ENCODE measurements at places on chromosomes 7 and 10.

DNA sequence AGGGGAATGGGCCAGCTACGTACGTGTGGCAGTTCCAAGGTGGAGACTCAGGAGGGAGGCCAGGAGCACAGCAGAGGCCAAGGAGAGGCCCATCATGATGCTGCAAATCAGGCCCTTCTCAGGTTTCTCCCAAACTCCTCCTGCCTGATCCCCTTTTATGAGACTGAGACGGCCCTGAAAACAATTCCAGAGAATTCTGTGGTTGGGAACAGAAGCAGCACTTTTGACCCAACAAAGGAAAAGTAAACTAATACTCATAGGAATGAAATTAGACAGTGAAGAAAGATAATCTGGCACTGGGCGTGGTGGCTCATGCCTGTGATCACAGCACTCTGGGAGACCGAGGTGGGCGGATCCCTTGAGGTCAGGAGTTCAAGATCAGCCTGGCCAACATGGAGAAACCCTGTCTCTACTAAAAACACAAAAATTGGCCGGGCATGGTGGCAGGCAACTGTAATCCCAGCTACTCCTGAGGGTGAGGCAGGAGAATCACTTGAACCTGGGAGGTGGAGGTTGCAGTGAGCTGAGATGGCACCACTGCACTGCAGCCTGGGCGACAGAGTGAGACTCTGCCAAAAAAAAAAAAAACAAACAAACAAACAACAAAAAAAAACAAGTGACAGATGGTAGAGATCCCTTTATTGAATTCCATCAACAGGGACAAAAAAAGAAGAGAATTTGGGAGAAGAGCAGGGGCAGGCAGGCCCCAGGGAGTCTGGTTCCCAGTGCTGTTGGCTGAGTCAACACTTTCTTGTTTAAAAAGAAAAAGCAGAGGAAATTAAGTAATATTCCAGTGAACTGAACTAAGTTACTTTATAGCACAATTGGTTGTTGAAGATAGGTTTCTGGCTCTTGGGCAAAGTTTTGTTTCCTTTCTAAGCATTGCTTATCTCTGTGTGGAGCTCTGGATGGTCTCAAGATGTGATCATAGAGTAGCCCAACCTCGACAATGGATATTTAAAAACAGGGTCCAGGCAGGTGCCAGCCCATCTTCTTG lies at the start of gene CCL26:
CCL26 (minus strand) TSS at position 131 of the 997 bp plus-strand sequence; CDS start at position 96, 35 bp downstream.
- DNase-seq, result no peak

DNA sequence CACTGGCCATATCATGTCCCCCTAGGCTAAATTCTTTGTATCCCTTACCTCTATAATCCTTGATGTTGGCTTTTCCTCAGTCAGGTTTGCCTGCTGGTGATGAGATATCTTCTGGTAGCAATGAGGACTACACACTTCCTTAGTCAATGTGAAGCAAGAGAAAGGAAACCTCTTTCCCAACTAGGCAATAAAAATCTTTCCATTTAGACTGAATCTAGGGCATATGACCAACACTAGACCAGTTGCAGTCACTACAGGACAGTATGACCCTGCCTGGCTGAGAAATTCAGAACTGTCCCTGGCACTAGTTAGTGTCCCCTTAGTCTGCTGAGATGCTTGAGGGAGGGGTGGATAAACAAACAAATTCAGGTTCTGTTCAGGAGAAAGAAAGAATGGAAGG lies 142.6 kb downstream of the RNLS start:
- no peak for DNase-seq

- DNase-seq, result no peak
These were observed 156.8 kb downstream of the FRMD4A start for GRCh38 chr10:14173706-14174594.

DNA sequence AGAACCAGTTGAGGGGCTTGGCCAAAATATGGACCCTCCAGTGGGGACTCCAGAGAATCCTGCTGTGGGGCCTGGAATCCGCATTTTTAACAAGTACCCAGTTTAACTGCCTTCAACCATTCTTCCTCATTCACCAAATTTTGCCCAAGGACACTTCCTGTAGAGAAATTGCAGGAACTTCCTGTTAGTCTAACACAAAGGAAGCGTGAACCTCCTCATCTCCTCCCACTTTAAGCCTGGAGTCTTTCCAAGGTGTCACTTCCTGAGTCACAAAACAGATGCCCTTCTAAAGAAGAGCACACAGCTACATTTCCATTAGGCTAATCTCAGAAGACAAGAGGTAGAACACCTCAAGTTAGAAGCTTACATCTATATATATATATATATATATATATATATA lies 188.4 kb downstream of the PPP1R17 start:
- no peak for DNase-seq

GRCh38 chr7:50356945-50357268 lies 52.4 kb downstream of the IKZF1 start:
- DNase-seq, result no peak

- no peak for DNase-seq
These were observed 156.0 kb upstream of the NFE2L3 start for GRCh38 chr7:25996006-25996408.

DNA sequence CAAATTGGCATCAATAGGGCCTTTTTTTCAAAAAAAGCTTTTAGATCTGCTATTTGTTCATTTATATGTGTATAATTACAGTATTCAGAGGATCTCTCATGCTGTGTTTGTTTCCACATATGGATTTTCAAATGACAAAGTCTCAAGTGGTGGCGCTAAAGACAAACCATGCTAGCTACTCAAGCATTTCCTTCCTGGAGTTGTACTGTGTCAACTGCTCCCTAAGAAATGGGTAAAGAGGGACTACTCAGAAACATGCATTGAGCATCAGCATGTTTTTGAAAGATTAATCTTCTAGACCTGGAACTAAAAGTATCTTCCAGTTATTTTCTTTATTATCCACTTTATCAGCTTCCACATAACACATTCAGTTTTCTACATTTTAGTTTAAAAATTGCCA lies 12.7 kb downstream of the CNTNAP2 start:
- DNase-seq, result no peak

DNA sequence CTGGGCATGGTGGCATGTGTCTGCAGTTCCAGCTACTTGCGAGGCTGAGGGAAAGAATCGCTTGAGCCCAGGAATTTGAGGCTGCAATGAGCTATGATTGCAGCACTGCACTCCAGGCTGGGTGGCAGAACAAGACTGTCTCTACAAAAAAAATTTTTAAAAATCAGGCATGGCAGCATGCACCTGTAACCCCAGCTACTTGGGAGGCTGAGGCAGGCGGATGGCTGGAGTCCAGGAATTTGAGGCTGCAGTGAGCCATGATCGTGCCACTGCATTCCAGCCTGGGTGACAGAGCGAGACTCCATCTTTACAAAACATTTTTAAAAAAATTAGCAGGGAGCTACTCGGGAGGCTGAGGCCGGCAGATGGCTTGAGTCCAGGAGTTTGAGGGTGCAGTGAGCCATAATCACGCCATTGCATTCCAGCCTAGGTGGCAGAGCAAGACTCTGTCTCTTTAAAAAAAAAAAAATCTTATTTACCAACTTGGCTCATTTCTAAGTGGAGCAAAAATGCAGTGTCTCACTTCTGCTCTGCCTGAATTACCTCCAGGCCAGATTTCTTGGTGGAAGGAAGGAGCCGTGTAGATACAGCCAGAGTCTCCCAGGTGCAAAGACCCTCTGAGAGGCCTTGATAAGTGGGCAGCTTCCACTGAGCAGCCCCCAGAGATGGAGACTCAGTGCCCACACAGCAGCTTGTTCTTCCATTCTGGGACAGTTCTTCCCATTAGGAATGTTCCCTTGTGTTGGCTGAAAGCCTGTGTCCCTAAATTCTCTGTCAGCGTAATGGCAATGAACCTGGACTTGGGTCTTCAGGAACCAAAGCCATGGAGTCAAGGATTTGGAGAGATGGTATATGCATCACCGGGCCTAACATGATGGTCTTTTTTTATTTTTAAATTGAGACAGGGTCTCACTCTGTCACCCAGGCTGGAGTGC lies 30.0 kb downstream of the GTF2IRD1 start:
- DNase-seq, result no peak

DNA sequence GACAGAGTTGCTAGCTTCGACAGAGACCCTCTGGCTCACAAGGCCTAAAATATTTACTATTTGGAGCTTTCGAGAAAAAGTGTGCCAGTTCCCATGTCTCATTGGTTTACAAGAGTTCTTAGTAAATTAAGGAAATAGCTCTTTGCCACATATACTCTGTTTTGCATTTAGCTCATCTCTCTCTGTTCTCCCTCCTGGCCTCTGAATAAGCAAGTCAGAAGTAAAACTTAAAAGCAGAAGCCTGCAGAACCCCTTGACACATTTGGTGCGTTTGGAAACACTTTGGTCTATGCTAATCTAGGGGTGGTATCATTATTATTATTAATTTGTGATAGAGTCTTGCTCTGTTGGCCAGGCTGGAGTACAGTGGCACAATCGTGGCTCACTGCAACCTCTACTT lies 6.4 kb downstream of the CARD11 start:
- DNase-seq, result no peak

- no peak for DNase-seq
These were observed 169.4 kb upstream of the SHH start for GRCh38 chr7:155981703-155982102.

GRCh38 chr7:1910081-1910685 lies 240.1 kb downstream of the ELFN1 start:
- no peak for DNase-seq

- DNase-seq, result no peak
These were observed 1.1 kb downstream of the MEPCE start for GRCh38 chr7:100430493-100431285.

DNA sequence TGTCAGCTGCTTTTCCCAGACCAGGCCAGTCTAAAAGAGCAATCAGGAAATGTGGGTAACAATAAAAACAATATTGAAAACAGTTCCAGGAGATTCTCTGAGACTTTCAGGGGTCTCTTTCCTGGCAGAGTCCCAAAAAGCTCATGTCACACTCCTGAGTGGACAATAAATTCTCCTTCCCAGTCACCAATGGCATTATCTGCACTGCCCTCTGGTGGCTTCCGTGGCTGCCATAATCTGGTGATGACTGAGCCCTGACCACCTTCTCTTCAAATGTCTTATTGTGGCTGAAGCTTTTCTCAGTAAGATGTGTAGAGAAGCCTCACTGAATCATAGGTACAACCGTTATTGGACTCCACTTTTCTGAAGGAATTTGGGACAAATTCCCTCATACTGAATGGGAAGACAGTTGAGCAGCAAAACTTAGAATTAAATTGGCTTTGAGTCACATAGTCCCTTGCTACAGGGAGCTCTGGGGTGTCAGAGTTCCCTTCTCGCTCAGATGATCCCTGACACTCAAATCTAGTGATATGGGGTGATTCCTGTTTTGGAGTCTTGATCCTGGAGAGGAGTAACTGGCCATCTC lies 24.4 kb upstream of the ASAH2 start:
- DNase-seq, result no peak

GRCh38 chr7:99729486-99730237 lies 5.3 kb downstream of the CYP3A7 start:
- no peak for DNase-seq

- no peak for DNase-seq
These were observed 7.6 kb downstream of the ZNF511 start for GRCh38 chr10:133316266-133316665.

GRCh38 chr7:44449584-44449928 lies 40.9 kb downstream of the NUDCD3 start:
- no peak for DNase-seq

- DNase-seq, result no peak
These were observed 59.4 kb upstream of the ASAH2 start for GRCh38 chr10:50310560-50311174.

GRCh38 chr10:59708816-59709394 lies 745 bp downstream of the SLC16A9 start:
- DNase-seq, result no peak

DNA sequence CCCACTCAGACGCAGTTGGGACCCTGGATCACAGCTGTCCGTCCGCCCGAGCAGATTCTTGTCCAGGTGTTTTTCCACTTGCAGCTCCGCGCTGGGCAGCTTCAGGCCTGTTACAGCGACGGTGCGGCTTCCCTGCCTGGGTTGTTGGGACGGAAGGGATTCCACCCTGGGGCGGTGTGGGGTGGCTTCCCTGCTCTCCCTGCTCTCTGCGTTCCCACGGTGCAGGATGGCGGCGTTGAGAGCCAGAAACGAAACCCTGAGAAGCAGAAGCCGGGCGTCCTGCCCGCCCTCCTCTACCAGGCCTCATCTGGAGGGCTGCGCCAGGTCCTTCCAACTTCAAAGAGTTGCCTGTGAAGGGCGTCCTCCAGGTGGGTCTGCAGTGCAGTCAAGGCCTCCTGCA lies 194.4 kb downstream of the ADARB2 start:
- DNase-seq, result no peak

DNA sequence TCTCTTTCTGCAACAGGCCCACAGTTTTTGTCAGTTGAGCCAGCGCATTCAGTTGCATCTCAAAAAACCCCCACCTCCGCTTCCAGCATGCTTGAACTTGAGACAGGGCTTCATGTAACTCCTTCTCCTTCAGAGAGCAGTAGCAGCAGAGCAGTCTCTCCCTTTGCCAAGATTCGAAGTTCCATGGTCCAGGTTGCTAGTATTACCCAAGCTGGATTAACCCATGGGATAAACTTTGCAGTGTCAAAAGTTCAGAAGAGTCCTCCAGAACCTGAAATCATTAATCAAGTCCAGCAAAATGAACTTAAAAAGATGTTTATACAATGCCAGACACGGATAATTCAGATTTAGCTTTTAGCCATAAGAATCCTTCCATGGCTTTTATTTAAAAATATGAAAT lies 45.2 kb downstream of the MCMBP start:
- no peak for DNase-seq

DNA sequence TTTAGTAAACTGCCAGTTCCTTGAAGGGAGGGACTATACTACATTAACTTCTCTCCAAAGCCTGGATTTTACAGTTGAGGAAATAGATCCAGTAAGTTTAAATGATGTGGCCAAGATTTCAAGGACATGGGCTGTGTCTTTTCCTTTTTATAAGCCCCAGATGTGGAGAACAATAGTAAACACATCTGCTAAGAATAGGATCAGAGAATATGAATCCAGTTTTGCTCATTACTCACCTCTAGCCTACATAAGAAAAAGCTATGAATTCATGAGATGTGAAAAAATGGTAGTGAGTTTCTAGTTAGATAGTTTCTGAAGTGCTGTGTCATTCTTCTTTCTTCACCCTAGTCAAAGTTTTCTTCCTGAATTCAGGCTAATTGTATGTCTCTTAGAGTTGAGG lies 38.6 kb downstream of the MAGI2 start:
- no peak for DNase-seq

DNA sequence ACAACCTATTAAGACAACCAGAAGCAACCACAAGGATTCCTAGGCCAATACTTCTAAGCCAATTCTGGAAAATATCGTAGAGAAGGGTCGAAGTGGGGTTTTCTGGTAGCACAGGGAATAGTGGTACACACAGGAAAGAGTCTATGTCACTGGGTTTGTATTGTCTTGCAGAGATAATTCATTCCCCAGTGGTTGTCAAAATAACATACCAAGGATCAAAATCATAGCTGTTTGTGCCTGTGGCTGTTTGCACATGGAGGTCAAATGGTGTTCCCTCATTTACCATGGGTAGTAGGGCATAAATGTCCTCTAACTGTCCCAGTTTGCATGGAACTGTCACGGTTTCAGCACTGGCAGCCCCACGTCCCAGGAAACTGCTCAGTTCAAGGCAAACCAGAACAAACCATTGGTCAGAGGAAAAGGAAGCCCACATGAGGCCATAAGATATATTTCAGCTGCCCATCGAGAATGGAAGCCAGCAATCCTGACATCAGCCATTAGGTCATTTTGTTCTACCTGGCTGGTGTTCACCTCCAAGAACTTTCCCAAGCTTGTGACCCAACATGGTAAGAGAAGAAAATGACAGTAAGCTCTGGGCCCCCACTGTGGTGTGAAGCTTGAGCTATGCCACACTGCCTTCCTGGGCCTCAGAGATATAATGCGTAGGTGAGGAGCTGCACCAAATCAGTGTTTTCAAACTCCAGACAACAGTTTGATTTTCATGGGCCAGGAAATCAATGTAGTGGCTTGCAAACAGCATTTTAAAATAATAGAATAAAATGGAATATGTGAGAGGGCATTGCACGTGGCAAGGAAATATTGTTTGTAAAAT lies 53.9 kb upstream of the NFE2L3 start:
- no peak for DNase-seq

All from NCI-H1048 (cell line).